NCI-H2171 (cell line): ENCODE measurements at places on chromosomes 3 and 15.

- DNase-seq, result no peak
Observed at GRCh38 chr3:43583481-43583880, 38.3 kb downstream of the ANO10 start.

GRCh38 chr3:107662124-107662507 is 139.4 kb downstream of the BBX start:
- DNase-seq, result no peak

- DNase-seq, result no peak
Observed at GRCh38 chr3:175383371-175383770, 524.2 kb downstream of the NAALADL2 start.

DNA sequence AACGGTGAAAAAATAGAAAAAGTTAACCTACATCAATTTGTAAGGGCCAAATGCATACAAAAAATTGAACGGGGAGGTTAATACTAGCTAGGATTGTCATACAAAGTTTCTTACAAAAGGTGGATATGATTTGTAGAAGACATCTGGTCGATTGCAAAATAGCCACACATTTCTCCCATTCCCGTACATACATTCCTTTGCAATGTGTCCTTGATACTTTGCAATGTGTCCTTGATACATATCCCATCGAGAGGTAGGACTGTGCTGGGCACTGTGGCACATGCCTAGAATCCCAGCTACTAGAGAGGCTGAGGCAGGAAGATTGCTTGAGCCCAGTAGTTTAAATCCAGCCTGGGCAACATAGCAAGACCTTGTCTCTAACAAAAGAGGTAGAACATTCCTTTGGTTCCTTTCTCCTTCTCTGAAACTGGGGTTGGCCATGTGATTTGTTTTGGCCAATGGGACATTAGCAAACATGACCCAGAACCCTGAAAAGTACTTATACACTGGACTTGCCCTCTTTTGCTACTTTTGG is 9.5 kb downstream of the TTBK2 start:
- DNase-seq, result no peak

GRCh38 chr15:101451266-101451799 is 38.2 kb downstream of the PCSK6 start:
- no peak for DNase-seq

DNA sequence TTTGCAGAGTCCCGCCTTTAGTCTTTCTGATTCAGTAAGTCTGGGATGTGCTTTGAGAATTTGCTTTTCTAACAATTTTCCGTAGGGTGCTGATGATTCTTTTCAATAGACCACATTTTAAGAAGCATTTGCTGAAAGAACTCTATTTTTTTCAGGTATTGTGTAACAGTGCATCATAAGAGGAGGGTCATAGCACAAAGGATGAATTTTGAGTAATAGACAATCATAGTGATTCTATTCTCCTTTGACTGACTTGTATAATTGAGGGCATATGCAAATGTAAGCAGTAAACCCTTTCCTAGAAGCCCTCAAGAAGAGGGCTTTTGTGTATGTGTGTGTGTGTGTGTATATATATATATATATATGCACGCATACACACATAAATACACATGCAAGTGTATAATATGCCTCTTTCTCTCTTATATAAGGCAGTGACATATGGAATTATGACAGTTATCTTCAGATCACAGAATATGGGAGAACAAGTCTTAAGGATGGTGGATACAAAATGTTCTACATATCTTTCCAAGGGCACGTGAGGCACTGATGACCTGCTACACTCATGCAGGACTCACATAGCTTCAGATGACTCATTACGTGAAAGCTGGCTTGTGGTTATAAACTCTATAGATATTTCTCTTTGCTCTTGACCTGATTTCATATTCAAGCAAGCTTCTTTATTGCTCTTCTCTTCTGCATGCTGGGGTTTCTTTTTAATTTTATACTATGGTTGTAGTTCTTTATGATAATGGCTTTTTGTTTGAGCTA is 6.5 kb upstream of the PLSCR1 start:
- DNase-seq, result no peak

DNA sequence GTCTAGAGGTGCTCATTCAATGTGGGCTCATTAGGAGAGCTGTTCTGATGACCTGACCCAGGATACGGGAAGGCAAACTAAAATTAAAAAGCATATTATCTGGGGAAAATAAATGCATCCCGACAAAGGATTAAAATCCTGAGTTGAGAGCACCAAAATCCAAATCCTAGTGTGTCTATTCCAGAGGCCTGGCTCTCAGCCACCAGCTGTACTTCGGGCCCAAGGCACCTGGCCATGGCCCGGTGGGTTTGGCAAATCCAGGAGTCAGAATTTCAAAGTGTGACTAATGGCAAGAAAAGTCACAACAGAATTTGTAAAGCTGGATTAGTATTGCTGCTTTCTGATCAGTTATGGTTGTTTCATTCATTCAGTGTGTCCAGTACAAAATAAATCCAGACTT is 2.6 kb upstream of the LYSMD4 start:
- DNase-seq, result no peak

DNA sequence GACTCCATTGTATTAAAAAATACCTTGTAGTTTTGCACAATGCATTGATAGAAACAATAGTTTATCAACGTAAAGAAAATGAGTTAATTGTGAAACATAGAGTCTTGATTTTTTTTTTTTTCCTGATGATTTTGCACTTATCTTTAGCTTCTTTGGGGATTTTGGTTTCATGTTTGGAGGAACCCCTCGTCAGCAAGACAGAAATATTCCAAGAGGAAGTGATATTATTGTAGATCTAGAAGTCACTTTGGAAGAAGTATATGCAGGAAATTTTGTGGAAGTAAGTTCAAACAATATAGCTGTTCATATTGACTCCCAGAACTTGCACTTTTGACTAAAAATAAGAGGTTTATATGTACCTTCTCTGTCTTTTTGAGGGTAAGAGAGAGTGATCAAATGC is 7.0 kb downstream of the DNAJB11 start:
- no peak for DNase-seq

GRCh38 chr15:77112838-77113504 is 42.1 kb upstream of the TSPAN3 start:
- DNase-seq, result no peak

GRCh38 chr3:69433121-69433968 is 47.5 kb upstream of the FRMD4B start:
- DNase-seq, result no peak

- no peak for DNase-seq
Observed at GRCh38 chr3:72659596-72659995, 188.6 kb downstream of the SHQ1 start.

GRCh38 chr3:12983319-12983718 is 89.9 kb downstream of the IQSEC1 start:
- no peak for DNase-seq

DNA sequence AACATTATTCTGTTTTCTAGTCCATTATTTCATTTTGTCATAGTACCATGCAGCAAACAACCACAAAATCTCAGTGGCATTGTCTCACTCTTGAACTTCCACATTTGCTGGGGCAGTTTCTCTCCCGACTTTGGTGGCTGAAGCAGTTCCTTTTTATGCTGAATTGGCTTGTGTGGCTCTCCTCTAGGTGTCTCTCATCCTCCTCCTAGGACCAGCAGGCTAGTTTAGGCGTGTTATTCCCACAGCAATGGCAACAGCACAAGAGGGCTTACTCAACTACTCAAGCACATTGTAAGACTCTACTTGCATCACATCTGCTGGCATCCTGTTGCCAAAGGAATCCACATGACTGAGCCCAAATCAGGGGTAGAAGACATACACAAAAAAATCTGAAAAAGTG is 201.8 kb upstream of the KCNH8 start:
- DNase-seq, result no peak

- no peak for DNase-seq
Observed at GRCh38 chr3:94114666-94115065, 51.8 kb downstream of the NSUN3 start.

DNA sequence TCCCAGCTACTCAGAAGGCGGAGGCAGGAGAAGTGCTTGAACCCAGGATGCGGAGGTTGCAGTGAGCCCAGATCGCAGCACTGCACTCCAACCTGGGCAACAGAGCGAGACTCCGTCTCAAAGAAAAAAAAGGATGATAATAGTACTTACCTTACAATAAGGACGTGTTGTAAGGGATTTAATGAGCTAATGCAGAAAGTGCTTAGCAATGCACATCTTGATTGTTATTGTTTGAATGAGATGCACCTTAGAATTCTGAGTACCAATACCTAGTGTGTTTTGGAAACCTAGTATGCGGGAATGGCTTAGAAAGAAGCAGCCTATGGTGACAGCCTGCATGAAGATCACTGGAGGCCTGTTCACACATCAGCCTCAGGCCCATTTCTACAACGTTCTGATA is 19.5 kb downstream of the SNUPN start:
- no peak for DNase-seq

- DNase-seq, result no peak
Observed at GRCh38 chr3:138600100-138600745, 6.2 kb upstream of the CEP70 start.

- DNase-seq, result no peak
Observed at GRCh38 chr15:92600856-92601255, 54.7 kb downstream of the FAM174B start.

DNA sequence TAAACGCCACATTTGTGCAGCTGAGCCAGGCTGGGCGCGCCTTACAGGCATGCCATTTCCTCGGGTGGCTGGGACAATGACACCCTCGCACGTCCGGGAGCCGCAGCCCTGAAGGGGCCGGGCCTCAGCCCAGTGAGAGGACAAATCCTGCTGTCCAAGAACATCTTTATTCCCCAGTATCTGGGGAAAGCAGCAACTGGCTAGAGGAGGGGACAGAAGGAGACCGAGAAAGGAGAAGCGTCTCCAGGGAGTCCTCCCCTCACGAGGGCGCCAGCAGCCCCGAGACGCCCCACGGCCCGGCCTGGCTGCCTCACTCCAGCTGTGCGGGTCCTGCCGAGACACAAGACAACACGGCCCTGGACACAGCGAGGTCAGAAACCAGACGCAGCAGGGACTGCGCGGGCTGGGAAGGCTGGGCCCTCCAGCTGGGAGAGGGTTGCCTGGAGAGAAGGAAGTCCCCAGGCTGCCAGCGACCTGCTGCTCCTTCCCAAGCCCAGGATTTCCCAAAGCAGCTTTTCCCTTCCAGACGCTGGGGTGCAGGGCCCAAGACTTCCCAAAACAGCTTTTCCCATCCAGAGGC is 130.2 kb downstream of the CHSY1 start:
- no peak for DNase-seq

- DNase-seq, result no peak
Observed at GRCh38 chr15:89225588-89225987, 4.2 kb upstream of the RLBP1 start.

DNA sequence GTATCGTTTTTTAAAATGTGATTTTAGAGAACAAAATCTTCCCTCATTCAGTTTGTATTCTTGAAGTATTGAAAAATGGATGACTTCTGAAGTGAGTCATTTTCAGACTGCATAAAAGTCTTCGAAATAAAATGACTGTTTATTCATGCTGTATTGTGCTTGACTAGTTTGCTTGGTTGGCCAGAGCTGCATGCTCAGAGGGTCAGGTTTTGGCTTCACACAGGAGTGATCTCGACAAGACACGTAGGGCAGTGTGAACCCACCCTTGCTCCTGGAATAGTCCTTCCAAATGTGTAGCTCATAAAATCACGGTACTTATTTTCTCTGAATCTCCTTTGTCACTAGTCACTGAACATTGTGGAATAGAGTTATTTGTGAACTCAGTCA is 73.3 kb downstream of the FNDC3B start:
- no peak for DNase-seq

DNA sequence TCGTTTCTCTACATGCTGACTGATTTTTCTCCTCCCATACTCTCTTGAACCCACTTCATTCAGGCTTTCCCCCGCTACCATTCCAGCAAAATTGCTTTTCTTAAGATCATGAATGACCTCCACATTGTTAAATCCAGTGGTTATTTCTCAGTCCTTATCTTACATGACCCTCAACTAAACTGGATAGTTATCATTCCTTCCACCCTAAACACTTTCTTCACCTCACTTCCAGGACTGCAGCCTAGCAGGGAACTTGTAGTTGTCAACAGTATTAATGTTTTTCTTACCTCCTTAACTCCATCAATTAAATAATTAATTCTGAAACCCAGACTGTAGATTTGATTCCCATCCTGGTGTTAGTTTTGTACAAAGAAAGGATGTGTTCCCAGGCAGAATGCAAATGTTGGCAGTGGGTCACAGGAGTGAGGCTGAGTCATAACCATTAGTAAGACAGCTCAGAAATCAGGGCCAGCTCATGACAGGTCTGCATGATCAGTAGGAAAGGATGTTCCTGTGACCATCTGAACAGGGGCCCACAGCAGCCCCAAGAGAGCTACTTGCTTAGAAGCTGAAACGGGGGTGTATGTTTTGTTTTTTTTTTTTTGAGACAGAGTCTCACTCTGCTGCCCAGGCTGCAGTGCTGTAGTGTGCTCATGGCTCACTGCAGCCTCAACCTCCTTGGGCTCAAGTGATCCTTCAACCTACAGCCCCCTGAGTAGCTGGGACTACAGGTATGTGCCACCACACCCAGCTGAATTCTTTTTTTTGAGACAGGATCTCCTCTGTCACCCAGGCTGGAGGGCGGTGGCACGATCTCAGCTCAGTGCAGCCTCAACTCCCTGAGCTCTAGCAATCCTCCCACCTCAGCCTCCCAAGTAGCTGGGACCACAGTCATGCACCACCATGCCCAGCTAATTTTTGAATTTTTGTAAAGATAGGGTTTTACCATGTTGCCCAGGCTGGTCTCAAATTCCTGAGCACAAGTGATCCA is 9.1 kb downstream of the BCL2L10 start:
- no peak for DNase-seq
